LHCN-M2 (cell line): ENCODE measurements at places on chromosomes 7 and 10. TPM values are rescaled to one million over a fixed set of nuclear protein-coding genes. Genes with fewer than 3 reads are reported as not detected.

Gene NUDT5
- 82.7 and 87.1 TPM in 2 replicates for total RNA-seq

Gene VTI1A
- total RNA-seq = 29.7 and 39.0 TPM in 2 replicates

Gene HOXA11
- total RNA-seq = 3.9 and 4.0 TPM in 2 replicates

Gene NEUROD6
- not detected in 2 replicates for total RNA-seq

Gene SCIN
- 0.40 and 1.0 TPM in 2 replicates for total RNA-seq

GRCh38 chr10:127577376-127578258 lies 28.5 kb downstream of the NPS start:
- peak; percentile 18 for DNase-seq

DNA sequence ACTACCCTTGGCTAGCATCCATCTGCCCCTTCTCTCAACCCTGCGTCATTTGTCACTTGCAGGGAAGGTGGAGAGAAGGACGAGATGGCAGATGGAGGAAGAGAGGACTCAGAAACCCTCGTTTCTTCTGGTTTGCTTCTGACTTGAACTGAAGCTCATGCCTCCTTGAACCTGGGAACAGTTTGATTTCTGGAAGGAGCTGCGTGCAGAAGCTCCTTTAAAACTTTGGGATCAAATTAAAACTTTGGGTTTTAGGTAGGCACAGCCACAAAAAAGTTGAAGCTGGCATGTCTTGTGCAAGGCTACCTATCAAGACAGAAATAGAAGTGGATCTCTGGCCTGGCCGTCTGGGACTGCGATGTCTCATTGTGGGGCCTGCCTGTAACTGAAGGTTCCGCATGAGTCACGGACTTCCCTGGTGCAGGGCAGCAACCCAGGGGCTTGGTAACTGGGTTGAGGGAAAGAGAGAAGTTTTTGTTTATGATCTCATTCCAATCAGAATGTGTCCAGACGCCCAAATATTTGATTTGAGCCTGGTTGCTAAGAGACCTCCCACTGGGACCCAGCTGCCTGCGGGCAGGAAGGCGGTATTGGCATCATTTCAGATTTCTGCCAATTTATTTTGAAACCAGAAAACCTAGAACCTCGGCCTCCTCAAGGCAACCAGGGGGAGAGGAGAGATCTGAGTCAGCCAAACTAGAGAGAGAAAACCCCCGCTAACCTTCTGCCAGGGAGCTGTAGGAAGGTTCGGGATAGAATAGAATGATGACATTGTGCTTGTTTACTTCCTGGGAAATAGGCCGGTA lies 15.8 kb upstream of the CAMK1D start:
- DNase-seq = peak; percentile 98

- DNase-seq = no peak
Measured at GRCh38 chr10:130720235-130720634, 584.0 kb downstream of the GLRX3 start.

GRCh38 chr10:44415121-44415520 lies 30.2 kb upstream of the CXCL12 start:
- DNase-seq = no peak

GRCh38 chr7:157869793-157870192 lies 533.0 kb downstream of the DNAJB6 start:
- DNase-seq = no peak

DNA sequence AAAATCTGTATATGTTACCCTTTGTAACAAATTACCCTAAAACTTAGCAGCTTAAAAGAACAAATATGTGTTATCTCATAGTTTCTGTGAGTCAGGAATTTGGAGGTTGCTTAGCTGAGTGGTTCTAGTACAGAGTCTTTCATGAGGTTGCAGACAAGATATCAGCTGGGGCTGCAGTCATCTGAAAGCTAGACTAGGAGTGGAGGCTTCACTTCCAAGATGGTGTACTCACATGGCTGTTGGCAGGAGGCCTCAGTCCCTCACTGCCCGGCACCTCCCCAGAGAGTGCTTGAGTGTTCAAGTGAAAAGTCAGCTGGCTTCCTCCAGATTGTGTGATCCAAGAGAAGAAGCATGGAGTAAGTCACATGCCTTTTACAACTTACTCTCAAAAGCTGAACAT lies 16.9 kb upstream of the GGCT start:
- peak; percentile 49 for DNase-seq

DNA sequence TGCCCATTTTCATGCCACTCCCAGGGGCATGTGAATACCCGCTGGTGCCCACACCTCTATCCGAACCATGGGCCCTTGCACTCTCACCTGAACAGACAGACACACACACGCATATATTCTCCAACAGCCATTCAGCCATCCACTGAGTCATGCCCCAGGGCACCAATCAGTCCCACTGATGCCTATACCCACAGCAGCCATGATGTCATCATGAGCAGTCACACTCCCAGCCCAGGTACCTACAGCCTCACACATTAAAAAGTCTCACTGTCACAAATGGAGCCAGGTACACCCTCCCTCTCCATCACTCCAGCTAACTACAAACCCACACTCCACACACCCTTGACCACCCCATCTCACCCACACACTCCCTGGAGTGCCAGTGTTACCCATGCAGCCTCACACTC lies 12.2 kb downstream of the VSIR start:
- DNase-seq = no peak

GRCh38 chr10:21329995-21330627 lies 195.4 kb downstream of the SKIDA1 start:
- DNase-seq = peak; percentile 94

GRCh38 chr7:98228801-98229200 lies 17.6 kb downstream of the BHLHA15 start:
- DNase-seq = no peak

GRCh38 chr7:96174812-96175211 lies 147.1 kb downstream of the SLC25A13 start:
- DNase-seq = no peak

GRCh38 chr7:37823557-37823956 lies 24.8 kb upstream of the NME8 start:
- no peak for DNase-seq

DNA sequence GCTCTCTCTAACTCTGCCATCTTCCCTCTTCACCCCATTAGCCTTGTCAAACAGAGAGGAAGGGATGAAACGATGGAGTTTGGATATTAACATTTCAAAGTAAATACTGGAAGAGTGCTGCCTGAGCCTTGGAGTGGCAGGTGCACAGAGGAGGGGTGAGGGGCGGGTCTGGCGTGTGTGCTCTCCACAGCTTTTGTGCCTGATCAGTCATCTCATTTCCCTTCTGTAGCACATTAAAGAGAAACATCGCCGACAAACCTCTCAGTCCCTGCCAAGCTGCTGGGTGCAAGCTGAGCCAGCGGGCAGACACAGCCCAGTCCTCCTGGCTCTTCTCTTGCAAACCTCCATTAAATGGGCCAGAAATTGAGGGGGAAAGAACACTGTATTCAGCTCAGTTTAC lies 76.2 kb downstream of the SLIT1 start:
- no peak for DNase-seq
